ENCODE measurements at places on chromosomes 12 and 14.

- peak; percentile 97 for DNase-seq
Observed at GRCh38 chr12:113161415-113162016, 12.0 kb downstream of the CFAP73 start.

DNA sequence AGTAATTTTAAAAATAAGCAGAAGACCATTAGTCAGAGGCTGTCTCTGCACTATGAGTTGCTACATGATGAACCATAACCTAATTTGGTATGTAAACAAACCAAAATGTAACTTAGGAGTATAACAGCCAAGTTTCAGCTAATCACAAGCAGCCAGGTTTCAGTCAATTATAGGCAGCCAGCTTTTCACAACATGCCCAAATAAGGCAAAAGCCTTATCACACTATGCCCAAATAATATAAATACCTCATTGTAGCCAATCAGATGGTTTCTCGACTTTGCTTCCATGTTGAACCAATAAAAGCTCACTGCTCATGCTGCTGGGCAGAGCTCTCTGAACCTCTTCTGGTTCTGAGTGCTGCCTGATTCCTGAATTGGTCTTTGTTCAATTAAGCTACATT is 38.6 kb downstream of the GARIN6 start:
- no peak for DNase-seq

DNA sequence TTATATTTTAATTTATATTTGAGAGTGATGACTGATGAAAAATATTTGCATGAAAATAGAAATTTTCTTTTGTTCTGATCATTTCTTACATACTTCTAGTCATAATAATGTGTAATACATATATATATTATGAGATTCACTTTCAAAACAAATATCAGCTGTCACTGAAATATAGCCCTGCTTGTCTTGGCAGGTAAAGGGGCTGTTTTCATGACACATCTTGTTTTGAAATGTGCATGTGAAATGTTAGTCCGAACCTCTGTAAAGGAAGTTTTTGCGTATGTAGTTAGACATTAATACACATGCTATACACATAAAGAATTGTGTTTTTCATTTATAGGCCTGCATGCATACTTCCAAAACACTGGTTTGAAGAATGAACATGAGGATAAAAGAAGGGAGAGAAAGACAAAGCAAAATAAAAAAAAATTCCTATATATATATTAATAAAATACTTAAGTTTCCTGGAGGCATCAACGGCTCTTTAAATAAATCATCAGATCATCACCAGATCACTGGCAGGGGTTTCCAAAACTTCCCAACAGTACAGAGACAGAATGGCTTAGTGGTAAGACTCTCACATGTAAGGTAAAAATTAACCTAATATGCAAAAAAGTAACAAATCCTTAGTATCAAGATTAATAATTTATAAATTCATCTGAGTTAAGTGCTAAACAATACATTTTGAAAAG is 60.1 kb downstream of the SEL1L start:
- DNase-seq, result no peak

DNA sequence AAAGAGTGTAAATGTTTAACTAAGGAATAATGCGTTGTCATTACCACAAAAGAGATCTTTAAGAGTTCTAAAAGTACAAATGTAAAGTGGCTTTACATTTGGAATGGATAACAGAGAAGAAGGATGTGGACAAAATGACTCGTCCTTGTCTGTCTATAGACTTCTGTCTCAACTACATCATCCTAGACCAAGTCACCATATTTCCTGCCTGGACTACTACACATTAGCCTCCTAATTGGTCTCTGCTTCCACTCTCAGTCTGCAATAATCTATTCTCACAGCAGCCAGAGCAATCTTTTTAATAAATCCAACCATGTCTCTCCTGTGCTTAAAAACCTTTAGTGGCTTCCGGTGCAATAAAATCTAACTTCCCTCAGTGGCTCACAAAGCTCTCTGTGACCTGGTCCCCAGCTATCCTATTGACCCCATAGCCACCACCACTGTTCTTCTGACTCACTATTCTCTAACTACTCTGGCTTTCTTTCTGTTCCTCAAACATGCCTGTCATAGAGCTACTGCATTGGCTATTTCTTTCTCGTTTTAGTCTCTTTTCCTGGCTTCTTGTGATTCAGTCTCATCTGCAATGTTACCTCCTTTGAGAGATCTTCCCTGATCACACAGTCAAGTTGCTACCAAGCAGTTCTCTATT is 91.1 kb downstream of the MYF5 start:
- DNase-seq, result no peak

GRCh38 chr12:98379106-98379505 is 136.3 kb upstream of the TMPO start:
- no peak for DNase-seq

DNA sequence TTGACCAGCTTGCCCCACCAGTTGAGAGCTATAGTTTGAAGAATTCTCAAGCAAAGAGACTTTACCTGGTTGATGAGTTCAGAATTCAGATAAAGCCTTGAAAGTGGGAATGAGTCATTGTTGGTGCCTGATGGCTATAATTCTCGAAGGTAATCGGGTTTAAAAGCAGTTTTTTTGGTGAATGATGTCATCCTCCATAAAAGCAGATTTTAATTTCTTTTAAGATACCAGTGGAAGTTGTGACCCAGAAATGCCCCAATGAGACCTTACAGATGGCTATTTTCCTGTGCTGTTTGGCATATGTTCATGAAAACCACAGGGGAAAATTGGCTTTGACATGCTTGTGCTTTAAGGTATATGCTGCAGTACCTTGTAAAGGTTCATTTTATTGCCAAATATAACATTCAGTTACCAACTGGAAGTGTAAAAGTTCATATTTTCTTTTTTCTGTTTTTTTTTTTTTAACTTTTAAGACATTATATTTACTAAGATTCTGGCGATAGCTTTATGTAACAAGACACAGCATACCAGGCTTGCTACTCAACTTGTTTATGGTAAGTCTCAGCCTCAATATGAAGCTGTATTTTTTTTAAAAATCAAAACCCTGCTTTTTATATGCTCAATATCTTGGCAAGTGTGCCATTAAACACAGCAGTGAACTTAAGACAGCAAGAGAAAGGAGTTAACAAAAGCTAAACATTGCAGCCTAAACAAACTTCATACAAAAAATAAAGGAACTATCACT is 119.3 kb downstream of the LMNTD1 start:
- DNase-seq, result no peak

Measured in WTC11 (cell line).